ENCODE measurements at places on chromosomes 11 and 22.

DNA sequence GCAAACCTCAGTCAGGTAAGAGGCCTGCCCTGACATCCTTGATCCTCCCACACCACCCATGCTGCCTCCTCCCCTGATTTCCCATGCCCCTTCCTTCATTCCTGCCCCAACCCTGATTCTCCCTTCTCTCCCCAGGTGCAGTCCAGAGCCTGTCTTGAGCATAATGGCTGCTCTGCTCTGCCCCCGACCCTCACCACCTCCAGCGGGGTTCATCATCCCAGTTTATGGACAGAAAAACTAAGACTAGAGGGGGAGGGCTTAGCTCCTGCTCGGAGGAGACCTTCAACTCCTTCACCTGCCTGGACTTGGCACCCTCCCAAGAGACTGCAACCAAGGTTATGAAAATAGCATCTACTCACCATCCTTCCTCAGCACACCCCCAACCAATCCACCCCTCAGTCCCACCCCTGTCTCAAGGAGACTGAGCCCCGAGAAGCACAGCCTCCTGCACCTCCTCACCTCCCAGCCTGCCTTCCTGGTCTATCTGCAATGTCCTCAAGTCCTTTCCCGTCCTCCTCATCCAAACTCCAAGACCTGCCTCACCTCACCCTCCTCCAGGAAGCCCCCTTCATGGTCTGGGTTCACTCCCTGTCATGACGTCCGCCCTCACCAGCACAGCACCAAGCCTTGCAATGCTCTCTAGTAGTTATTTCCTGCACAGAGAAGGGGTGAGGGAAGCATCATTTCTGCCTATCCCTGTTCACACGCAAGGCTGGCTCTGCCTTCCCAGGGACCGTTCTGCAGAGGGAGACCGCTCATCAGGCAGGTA lies 103.1 kb downstream of the PDE2A start:
- no peak for DNase-seq

- DNase-seq: no peak
These were observed 46.9 kb upstream of the SHISAL1 start for GRCh38 chr22:44359496-44360110.

GRCh38 chr22:27668828-27669797 lies 132.4 kb downstream of the MN1 start:
- peak; percentile 62 for DNase-seq

GRCh38 chr22:39946126-39946502 lies 14.1 kb upstream of the TMA7B start:
- no peak for DNase-seq

DNA sequence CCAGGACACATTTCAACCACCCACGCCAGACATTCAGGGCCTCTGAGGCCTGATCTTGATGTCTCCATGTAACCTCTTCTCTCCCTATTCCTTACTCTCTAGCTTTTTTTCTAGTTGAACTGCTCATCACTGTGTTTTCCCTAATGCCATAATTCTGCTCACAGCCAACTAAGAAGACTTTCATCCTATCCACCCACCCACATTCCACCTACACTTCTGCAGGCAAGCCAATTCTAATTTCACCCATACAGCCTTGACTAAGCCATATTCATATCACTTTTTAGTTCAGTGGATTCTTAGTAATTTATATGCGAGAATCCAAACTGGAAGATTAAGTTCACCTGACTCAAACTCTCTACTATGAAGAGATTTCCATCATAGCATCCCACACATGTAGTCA lies 394.4 kb downstream of the INSC start:
- DNase-seq: no peak

DNA sequence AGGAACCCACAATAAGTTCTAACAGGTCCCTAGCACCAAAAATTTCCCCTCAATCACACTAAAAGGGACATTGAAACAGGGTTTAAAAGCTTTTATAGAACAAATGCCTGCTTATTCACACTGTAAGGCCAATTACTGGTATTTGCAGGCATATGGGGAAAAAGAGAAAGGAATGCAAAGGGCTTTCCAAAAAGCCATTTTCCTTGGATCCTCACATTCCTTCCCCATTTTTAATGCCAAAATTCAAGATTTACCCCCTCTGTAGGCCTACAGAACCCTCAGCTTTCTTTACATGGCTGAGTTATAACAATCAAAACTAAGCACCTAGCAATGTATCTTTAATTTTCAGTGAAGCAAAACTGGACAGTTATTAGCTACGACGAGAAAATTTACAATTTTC lies 102.0 kb downstream of the SBF2 start:
- no peak for DNase-seq

DNA sequence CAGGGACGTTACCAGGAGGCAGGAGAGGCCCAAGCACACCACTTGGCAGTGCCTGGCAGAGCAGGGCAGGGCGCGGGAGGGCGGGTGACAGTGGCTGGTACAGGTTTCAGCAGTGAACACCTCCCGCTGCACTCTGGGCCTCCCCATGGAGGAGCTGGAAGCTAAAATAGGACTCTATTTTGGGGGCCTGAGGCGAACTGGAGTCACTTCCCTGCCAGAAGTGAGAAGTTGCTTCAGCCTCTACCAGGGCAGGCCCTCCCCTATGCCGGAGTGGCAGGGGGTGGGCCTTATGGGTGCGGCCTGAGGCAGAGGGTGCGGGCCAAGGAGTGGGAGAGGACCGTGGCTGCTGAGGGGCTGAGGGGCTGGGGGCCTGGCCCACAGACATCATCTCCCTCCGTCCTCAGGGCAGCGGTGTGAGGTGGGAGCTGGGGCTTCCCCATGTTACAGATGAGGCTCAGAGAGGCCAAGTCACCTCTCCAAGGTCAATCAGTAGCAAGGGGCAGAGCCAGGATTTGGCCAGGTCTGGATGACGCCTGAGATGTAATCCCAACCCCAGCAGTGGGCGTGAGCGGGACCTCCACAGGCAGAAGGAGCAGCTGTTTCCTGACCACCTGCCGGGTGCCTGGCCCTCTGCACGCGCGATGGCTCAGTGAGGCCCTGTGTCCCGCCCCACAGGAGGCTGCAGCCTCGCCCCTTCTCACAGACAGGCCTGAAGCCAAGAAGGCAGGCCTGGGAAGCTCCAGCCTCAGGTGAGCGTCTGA lies 39.3 kb downstream of the KCNJ4 start:
- DNase-seq: peak; percentile 53

- DNase-seq: no peak
These were observed 36.0 kb downstream of the GLB1L2 start for GRCh38 chr11:134367781-134368180.

DNA sequence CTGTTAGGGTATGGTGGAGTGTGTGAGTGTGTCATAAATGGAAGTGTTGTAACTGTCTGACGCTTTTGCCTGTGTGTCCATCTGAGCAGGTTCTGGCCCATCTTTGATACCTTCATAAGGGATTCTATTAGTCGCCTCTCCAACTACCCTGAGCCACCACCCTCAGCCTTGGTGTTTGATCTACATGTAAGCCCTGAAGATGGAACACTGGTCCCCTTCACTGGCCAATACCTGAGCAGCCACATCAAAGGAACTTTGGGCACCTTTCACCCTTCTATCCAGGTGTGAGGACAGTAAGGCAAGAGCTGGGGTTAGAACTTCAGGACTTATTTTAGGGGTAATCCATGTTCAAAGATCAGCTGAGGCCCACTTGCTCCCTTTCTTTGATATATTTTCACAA lies 51.0 kb downstream of the DNHD1 start:
- DNase-seq: no peak

- peak; percentile 50 for DNase-seq
These were observed 52.2 kb downstream of the JAM3 start for GRCh38 chr11:134120921-134121526.

DNA sequence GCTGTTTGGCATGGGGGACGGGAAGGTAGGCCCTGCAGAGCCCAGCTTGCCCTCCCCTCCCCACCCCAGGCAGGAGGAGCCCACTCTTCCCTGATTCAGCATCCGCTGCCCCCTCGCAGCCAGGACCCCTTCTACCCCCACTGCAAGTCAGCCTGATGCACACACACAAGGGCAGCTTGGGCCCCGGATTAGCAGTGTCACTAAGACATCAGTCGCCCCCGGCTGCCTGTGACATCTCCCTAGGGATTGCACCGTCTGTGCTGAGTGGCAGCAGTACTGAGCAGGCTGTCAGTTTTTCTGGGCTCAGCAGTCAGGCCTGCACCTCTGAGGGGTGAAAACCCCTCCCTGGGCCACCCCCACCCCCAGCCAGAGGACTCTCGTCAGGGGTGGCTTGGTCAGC lies 30.4 kb upstream of the SYT7 start:
- DNase-seq: no peak

- DNase-seq: peak; percentile 61
These were observed 23.2 kb downstream of the MFNG start for GRCh38 chr22:37462983-37463382.

DNA sequence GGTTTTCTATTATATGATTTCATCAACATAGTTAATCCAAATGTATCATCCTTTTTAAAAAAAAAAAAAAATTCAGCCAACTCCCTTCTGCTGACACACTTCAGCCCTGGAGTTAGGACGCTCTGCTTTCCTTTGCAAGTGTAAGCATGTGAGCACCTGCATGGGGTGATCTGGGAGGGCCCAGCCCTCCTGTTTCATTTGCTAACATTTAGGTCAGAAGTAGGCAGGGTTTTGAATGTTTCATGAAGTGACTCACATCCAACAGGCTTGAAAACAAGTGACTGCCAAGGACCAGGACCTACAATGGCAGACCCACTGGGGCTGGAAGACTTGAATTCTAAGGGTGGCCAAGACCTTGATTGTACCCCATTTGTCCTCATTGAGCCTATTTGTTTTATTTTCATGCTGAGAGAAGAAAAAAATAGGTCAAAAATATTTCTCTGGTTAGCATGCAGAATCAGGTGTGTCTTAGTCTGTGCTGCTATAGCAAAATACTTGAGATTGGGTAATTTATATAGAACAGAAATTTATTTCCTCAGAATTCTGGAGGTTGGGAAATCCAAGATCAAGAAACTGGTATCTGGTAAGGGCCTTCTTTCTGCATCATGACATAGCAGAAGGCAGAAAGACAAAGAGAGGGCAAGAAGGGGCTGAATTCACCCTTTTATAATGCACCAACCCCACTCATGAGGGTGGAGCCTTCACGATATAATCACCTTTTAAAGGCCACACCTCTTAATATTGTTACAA lies 137.6 kb downstream of the CD44 start:
- DNase-seq: no peak
